Stimulated activated CD8-positive, alpha-beta memory T cell treated with anti-CD3 and anti-CD28 coated beads, Interleukin-2, amount 100 ng/mL, for 48 hours (primary cell): ENCODE measurements at places on chromosomes 5 and 9.

DNA sequence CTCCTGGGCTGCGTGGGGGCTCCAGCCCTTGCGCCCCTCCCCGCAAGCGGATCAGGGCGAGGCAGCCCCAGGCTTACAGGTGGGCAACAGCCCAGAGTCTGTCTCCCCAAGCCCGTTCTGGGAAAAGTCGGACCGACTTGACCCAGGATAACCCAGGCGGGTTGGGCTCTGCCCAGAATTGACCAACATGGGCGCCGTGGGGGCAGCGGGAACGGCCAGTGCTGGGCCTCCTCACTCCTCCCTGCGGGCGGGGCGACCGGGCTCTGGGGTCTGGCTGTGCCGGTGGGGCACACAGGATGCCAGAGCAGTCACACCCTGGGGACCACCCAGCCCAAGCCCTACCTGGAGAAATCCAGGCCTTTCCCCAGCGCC is 15.3 kb upstream of the SYNPO start:
- DNase-seq: no peak

GRCh38 chr9:135090547-135090946 is 3.1 kb downstream of the OLFM1 start:
- no peak for DNase-seq

DNA sequence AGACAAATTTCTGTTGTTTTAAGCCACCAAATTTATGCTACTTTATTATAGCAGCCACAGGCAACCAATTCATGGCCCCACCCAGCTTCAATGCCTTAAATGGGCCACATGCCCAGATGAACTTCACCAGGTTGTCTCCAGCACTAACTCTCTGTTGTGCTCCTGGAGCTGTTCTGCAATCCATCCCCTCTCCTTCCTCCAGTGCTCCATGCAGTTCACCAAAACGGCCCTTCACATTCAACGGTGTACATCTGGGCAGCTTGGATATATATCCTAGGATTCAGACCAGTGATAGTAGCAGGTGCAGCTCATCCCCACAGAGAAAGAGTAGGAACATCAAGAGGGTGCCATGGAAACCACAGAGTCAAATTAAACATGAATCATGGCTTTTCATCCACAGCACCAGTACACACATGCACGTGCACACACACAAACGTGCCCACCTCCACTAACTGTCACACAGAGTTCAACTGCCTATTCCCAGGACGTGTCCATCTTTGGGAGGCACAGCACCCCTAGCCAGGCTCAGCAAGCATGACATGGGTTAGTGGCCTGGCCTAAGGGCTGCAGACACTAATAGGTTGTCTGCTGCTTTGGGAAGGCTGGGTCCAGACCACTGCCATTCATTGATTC is 134.5 kb downstream of the MED10 start:
- no peak for DNase-seq

DNA sequence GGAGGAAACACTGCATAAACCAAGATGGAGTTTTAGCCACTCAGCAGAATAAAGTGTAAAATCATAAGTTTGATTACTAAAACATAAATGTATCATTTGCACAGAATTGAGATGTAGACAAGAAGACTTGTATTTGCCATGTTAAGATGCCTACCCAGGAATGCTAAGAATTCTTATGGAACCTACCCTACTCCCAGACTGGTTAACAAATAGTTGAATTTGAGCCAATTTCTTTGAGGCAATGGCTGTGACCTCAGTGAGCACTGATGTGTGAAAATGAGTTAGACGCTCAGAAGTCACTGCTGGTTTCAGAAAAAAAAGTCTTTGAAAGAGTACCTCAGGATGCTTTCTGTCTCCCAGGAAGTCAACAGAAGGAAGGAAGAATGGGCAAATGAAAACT is 95.6 kb downstream of the ESM1 start:
- no peak for DNase-seq

DNA sequence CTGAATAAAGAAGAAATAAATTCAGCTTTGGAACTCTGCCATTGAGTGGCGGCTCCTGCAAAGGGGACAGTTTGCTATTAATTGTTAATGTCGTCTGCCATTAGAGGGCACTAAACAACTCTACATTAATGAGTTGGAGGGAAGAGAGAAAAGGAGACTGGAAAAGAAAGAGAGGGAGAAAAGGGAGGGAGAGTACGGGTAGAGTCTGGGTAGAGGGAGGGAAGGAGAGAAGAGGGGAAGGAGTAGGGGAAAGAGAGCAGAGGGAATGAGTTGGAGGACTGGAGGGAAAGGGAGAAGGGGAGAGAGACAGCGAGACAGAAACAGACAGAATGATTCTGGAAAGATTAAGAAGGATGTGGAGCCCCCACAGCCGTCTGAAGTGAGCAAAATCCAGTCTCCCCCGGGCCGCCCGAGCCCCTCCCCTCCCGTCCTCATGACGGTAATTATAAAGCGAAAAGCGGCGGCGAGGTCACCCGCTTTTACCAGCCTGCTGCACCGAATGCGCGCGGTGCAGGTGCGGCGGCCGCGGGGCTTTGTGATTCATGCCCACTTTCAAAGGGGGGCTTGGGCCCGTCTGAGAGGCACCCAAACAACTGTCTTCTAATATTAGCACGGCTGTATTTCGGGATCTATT is 1.9 kb upstream of the FST start:
- no peak for DNase-seq

DNA sequence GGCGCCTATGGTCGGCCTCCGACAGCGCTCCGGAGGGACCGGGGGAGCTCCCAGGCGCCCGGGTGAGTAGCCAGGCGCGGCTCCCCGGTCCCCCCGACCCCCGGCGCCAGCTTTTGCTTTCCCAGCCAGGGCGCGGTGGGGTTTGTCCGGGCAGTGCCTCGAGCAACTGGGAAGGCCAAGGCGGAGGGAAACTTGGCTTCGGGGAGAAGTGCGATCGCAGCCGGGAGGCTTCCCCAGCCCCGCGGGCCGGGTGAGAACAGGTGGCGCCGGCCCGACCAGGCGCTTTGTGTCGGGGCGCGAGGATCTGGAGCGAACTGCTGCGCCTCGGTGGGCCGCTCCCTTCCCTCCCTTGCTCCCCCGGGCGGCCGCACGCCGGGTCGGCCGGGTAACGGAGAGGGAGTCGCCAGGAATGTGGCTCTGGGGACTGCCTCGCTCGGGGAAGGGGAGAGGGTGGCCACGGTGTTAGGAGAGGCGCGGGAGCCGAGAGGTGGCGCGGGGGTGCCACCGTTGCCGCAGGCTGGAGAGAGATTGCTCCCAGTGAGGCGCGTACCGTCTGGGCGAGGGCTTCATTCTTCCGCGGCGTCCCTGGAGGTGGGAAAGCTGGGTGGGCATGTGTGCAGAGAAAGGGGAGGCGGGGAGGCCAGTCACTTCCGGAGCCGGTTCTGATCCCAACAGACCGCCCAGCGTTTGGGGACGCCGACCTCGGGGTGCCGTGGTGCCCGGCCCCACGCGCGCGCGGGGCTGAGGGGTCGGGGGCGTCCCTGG is 561 bp downstream of the DAPK1 start:
- DNase-seq: no peak

DNA sequence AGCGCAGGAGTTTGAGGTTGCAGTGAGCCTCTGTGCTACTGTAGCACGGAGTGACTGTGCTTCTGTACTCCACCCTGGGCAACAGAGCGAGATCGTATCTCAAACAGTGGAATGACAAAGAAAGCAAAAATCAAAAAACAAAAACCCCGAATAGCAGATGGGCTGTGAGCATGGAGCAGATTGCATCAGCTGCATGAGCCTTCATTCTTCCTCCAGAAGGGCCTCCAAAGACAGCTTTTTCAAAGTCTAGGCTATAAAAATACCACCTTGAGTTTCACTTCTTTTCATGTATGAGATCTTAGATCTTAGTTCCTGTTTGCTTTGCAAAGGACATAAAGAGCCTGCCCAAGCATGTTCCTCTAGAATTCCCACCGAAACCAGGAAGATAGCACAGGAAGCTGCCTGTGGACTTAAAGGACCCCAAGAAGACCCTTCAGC is 15.0 kb upstream of the HSPB3 start:
- no peak for DNase-seq
